ENCODE measurements at places on chromosomes 5 and 9.
A peak's percentile ranks its signal among the peaks of the same experiment; 100 is the strongest.

- DNase-seq: no peak
These were observed 13.6 kb upstream of the ERMP1 start for GRCh38 chr9:5846501-5846921.

GRCh38 chr5:313806-314376 is 7.6 kb upstream of the AHRR start:
- no peak for DNase-seq

- no peak for DNase-seq
These were observed 120.8 kb downstream of the GALNT10 start for GRCh38 chr5:154311362-154311761.

DNA sequence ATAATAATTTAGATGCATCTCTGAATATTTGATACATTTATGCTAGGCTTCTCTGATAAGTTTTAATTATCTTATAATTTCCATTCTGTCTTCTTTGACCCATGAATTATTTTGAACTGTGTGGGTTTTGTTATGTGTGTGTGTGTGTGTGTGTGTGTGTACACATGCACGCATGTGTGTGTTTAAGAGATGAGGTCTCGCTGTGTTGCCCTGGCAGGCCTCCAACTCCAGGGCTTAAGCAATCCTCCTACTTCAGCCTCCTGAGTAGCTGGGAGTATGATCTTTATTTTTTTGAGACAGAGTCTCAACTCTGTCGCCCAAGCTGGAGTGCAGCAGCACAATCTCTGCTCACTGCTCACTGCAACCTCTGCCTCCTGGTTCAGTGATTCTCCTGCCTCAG is 75.4 kb downstream of the NDUFAF2 start:
- no peak for DNase-seq

GRCh38 chr5:160230686-160231527 is 1.6 kb downstream of the FABP6 start:
- DNase-seq: no peak

GRCh38 chr5:78560000-78560855 is 88.3 kb downstream of the LHFPL2 start:
- DNase-seq: no peak

DNA sequence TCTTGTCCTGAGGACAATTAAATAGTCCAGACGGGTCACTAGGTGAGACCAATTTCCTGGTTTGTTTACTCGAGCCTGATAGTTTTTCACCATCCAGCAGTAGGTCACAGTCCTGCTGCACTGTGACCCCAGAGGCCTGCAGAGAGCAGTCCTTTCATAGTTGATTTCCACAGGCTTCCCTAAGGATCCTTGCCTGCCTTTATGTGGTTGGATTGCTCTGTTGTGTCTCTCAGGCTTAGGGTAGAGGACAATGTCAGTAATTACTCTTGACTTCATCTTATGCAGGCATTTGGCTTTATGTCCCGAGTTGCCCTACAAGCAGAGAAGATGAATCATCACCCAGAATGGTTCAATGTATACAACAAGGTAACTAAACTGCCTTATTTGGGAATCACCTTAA is 9.0 kb upstream of the CATSPER3 start:
- DNase-seq: no peak

GRCh38 chr5:139644646-139645429 is 3.3 kb upstream of the CXXC5 start:
- DNase-seq: no peak

GRCh38 chr5:172733131-172733973 is 37.6 kb downstream of the DUSP1 start:
- no peak for DNase-seq

DNA sequence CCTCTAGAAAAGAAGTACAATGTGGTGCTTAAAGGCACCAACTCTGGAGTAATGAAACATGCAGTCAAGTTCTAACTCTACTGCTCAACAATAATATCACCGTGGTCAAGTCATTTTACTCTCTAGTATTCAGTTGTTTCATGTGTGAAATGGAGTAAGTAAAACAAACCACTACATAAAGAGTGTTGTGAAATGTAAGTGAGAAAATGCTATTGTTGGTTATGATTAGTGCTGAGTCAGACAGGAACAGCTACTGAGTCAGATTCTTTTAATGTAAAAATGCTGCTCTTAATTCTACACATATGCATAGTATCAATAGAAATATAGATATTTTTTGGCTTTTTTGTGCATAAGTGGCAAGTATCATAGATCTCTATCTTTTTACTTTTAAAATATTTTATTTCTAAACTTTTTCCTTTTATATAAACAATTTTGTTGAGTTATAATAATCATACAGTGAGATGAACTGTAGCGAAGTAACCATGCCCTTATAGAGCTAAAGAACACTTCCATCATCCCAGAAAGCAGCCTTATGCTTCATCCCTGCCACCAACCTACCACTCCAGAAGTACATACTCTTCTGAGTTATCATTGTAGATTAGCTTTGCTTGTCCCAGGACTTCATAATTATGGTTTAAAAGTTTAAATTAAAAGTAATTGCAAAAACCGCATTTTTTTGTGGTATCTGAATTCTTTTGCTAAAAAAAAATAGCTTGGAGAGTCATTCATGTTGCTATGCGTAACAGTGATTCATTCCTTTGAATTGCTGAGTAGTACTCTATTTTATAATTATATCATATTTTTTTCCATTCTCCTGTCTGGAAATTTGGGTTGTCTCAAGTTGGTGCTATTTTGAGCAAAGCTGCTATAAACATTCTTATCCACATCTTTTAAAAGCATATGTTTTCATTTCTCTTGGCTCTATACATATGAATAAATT is 548.2 kb upstream of the CLINT1 start:
- DNase-seq: no peak

DNA sequence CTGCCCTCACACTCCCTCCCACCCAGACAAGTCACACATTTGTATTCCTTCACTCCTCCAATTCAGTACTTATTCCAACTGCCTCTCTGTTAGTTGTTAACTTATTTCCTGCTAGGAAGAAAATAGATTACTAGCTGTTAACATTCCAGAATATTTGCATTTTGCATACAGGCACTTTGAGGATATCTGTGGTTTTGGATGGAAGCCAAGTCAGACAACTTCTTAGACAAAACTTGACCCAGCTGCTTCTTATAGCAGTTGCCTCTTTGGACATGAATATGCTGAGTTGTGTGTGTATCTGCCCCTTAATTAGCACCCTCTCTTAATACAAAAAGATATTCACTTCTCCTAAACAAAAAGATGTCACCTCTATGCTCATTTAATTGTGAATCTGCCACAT is 1280.6 kb upstream of the ACO1 start:
- no peak for DNase-seq

DNA sequence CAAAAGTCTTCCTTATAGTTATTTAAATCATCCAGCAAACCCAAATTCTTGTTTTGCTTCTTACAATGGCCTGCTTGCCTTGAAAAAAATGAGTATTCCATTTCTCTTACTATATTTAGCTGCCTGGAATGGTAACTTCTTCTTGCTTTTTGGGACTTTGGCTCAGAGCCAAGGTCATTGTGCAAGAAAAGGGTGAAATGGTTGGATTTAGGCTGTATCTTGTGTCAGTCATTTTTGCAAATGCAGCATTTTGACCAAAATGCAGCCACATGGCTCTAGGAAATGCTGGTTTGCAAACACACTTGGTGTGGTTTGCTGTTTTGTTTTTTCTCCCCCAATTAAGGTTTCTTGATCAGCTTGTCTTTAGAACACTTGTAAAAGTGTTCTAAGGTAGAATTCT is 133.3 kb upstream of the ELL2 start:
- DNase-seq: no peak

- no peak for DNase-seq
These were observed 21.7 kb downstream of the ALG2 start for GRCh38 chr9:99199938-99200539.

DNA sequence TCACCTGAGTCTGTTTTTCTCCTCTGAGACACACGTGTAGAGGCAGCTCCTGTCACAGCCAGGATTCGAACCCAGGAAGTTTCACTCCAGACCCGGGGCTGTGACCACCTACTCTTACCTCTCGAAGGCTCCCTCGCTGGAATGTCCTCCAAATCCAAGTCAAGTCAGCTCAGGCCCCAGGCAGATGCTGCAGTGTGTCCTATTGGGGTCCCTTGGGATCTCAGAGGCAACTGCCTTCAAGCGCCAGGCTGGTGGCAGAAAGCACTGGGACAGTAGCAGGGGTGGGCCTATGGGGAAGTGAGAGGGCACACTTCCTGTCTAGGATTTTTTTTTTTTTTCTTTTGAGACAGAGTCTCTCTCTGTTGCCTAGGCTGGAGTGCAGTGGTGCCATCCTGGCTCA is 762 bp upstream of the ST6GALNAC4 start:
- no peak for DNase-seq

DNA sequence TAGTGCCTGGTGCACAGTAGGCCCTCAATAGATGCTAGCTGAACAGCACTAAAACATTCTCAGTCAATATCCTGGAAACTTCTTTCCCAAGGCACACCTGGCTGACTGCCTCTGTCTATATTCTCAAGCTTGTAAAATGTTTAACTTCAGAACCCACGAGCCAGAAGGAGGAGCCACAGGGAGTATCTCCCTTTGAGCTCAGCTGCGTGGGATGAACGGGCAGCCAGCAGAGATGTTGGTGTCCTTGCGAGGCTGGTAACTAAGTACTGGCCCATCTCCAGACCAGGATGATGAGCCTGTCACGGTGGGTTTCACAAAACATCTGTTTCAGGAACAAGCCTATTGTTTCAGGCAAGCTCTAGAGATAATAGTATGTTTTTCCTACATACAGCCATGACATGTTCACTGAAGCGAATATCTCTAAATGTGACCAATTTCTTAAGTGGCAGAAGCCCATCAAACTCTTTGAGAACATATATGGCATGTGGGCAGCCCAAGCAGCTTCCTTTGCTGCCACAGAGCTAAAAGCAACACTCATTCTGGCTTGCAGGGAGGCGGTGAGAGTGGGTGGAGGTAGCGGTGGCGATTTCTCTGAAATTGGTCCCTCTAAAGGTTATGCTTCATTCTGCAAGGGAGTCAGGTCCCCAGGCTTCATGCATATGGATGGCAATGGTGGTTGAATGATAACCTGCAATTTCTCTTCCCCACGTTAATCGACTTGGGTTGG is 206.2 kb downstream of the TTLL11 start:
- DNase-seq: no peak

- no peak for DNase-seq
These were observed 6.8 kb upstream of the IRX4 start for GRCh38 chr5:1889321-1890065.

DNA sequence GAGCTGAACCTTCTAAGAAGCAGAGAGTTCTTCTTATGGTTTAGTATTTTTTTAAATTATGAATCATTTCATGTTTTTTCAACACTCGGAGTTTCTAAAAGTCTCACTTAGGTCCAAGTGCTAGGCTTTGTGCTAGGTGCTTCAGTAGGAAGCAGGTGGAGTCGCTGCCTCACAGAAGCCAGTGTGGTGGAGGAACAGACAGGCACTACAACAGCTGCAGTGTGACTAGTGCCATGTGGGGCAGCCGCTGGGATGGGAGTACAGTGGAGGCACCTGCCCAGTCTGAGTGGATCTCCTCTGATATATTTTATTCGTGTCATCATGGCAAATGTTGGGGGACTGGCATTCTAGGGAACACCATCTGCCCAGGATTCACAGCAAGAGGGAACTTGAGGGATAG is 15.3 kb downstream of the PCDHGC5 start:
- DNase-seq: no peak

DNA sequence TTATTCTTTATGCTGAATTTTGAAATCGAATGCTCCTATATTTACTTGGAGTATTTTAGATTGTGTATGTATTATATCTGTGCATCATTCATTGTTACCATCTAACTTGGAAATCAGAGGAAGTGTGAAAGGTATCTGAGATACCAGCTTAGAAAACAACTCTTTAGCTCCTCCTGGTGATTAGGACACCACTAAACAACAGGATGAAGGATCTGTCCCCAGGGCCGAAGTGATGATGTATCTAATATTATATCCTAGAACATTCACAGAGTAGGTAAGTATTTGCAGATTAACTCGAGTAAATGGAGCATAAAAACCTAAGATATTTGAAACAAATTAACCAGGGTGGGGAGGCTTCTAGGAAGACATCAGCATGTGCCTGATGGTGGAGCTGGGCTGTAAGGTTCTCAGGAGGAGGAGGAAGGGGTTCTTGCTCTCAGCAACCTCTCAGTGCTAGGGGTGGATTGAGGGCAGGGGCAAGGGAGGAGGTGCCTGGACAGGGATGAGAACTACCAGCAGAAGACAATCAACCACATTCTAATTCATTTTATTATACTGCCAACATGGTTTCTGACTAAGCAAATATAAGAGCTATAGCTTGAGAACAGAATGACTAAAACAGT is 2.6 kb upstream of the NFIL3 start:
- DNase-seq: peak; percentile 12

GRCh38 chr5:120017513-120017912 is 388.2 kb downstream of the FAM170A start:
- DNase-seq: no peak

DNA sequence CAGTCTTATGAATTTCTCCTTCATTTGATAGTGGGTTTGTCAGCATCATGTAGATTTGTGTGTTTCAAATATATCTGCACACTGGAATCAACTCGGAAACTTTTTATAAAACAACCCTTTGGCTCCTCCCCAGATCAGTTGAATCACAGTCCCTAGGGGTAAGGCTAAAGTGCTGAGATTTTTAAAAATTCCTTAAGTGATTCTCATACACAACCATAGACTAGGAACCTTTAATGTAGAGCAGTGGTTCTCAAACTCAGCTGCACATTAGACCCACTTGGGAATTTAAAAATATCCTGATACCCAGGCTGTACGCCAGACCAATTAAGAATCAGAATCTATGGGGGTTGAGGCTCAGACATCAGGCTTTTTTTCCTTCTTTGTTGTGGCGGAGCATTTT is 17.5 kb upstream of the JAK2 start:
- no peak for DNase-seq

- no peak for DNase-seq
These were observed 31.9 kb upstream of the PCSK5 start for GRCh38 chr9:75858497-75859092.

- peak; percentile 51 for DNase-seq
These were observed 34.4 kb upstream of the MRPS30 start for GRCh38 chr5:44774279-44774880.

- no peak for DNase-seq
These were observed 35.8 kb downstream of the ZNF782 start for GRCh38 chr9:96818533-96818932.

- DNase-seq: no peak
These were observed 14.4 kb downstream of the GLDC start for GRCh38 chr9:6631207-6631512.

GRCh38 chr5:154284433-154284832 is 93.9 kb downstream of the GALNT10 start:
- no peak for DNase-seq

- no peak for DNase-seq
These were observed 8.6 kb downstream of the MORN5 start for GRCh38 chr9:122168356-122168755.

- DNase-seq: no peak
These were observed 193.4 kb upstream of the WWC1 start for GRCh38 chr5:168097876-168098653.

GRCh38 chr9:12698986-12699385 is 5.8 kb downstream of the TYRP1 start:
- DNase-seq: no peak

- DNase-seq: no peak
These were observed 43.5 kb downstream of the SARDH start for GRCh38 chr9:133694686-133695085.

GRCh38 chr5:76341651-76342334 is 61.3 kb upstream of the IQGAP2 start:
- no peak for DNase-seq
